ENCODE measurements at places on chromosomes 16 and 17.

DNA sequence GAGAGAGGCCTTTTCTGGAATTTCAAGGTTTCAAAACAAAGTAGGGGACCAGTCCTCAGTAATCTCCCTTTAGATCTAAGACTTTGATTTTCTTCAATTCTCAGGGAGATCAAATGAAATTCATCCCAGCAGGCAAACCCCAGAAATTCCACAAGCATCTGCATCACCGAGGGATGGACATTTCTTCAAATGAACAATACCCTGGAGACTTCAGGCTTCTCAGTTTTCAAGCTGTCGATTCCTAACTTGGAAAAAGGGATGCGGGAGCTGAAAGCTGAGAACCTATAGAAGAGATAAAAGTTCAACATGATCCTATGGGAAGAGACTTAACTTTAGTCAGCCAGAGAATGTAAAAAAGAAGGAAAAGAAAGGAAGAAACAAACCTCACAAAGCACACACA is 296.9 kb upstream of the CDH5 start:
- no peak for DNase-seq

GRCh38 chr16:14606102-14606501 is 24.0 kb downstream of the PARN start:
- DNase-seq, result no peak

DNA sequence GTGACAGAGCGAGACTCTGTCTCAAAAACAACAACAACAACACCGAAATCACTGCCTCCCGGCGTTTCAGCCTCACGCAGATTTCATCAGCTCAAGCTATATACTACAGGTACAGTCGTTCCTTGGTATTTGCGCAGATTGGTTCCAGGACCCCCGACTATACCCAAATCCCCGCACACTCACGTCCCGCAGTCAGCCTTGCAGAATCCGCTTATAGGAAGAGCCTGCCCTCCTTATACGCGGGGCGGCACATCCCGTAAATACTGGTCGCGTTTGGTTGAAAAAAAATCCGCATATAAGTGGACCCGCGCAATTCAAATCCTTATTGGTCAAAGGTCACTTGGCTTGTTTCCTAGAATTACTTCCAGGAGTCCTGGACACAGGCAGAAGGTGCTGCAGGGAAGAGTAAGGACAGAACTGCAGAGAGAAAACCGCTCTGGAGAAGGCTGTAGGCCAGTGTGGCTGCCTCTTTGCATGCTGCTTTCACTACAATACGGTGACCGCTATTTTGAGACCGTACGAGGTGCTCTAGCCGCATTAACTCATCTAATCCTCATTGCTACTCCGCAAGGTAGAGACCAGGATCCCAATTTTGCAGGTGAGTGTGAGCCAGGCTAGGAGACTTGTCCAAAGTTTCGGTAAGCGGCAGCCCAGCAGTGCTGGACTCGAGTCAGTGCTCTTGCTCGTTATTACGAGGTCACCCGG is 718 bp downstream of the NDUFAB1 start:
- DNase-seq, result no peak

- no peak for DNase-seq
Observed at GRCh38 chr16:75593308-75593707, 27.1 kb downstream of the GABARAPL2 start.

DNA sequence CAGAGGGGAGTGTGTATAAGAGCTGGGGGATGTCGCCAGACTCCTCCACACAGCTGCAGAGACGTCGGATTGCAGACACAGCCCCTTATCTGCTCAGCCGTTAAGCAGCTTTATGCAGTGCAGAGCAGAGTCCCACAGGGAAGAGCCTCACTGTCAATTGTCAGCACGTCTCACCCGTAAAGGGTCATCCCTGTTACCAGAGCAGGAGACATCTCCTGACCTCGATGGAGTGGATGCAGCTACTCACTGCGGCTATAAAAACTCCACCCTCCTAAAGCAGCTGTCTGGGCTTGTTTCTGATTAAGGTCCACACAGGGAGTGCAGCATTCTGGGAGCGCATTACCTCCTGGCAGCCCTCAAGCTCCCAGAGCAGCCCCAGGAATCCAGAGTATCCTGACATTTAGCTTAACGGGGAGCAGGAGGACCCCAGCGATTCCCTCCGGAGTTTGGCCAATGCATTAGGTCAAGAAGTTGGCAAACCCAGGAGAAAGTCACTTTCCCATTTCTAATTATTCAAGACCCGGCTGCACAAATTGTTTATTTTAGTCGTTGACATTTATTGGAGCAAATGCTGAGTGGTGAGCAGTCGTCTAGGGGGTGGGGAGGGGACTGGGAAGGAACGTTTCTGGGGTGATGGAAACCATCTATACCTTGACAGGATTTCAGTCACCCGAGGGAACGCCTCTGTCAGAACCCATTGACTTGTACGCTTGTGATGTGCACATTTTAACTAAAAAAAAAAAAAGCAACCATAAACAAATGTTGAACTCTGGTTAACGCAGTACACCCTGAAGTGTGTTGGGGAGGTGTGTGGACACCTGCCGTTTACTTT is 100.0 kb upstream of the ZNF469 start:
- DNase-seq, result no peak

GRCh38 chr16:60788631-60789030 is 1247.6 kb downstream of the CDH8 start:
- DNase-seq, result no peak

- DNase-seq, result no peak
Observed at GRCh38 chr17:17713839-17714238, 32.6 kb downstream of the RAI1 start.

GRCh38 chr16:54654429-54654828 is 276.2 kb upstream of the IRX5 start:
- DNase-seq, result no peak

DNA sequence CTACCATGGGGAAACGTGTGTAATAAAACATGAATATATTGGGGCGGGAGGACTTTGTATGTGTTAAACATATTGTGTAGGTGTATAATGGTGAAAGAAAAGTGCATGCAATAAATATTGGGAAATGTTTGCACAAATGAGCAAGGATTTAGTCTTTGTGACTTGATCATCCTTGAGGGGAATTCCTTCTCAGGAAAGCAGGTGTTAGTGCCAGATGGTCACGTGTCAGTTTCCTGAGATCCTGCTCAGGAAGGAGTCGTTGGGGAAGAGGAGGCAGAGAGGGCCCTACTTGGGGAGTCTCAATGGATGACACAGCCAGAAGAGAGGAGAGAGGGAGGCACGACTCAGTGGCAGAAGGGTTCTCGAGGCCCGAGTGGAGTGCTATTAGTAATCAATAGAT is 53.2 kb downstream of the MSI2 start:
- DNase-seq, result no peak

DNA sequence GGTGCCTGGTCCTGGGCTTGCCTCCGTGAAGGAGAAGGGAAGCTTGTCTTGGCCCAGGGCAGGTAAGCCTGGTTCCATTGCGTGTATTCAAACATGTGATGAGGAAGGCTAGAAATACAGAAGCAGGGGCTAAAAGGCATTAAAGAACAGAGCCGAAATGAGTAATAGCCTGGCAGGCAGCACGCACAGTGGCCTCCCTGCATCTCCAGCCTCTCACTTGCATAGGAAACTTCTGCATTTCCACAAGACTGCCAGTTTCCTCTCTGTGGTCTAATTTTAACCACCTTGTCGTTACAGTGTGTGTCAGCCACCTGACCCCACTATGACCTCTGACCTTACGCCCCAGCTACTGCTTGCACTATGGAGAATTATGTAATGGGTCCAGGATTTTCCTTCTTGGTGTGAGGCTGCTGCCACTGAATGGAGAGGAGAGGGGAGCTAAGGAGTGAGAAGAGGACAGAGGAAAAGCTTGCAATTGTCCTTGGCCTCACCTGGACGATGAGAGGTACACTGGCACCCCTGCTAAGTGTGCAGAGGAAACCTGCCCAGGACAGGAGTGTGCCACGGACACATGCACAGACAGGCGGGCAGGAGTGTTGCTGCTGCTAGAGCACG is 32.8 kb downstream of the HIC1 start:
- no peak for DNase-seq

DNA sequence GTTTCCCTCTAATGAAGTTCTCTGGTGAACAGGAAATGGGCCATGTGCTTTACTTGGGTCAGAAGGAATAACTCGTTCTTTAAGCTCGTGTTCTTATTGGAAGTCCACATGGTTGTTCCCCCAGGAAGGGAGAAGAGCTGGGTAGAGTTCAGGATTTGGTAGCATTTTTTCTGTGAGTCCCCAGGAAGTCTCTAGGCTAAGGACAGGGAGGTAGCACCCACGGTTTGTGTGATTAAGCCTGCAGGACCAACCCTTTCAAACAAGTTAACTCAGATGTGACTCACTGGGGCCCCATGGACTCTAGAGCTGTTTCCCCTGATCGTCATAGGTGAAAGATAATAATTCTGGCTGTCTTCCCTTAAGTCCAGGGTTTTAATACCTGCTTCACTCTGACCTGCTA is 16.4 kb downstream of the SAP30BP start:
- no peak for DNase-seq

DNA sequence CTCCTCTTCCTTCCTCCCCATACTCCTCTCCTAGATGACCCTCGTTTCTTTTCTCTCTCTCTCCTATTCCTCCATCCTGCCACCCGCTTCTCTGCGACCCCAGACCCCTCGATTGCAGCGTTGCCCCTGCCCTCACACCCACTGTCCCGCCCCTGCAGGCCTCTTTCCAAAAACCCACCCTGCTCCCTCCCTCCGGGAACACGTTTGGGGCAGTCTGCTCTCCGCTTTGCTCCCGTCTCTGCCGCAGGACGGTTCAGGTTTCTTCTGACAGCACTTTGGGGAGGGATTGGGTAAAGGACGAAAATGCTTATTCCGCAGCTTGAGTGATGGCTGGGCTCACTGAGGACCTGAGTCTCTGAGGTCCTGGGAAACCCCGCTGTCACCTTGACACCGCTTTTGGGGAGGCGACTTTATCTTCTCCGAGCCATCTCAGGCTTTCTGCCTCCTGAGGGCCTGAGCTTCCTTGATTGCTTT is 690 bp downstream of the NDE1 start:
- DNase-seq, result no peak

DNA sequence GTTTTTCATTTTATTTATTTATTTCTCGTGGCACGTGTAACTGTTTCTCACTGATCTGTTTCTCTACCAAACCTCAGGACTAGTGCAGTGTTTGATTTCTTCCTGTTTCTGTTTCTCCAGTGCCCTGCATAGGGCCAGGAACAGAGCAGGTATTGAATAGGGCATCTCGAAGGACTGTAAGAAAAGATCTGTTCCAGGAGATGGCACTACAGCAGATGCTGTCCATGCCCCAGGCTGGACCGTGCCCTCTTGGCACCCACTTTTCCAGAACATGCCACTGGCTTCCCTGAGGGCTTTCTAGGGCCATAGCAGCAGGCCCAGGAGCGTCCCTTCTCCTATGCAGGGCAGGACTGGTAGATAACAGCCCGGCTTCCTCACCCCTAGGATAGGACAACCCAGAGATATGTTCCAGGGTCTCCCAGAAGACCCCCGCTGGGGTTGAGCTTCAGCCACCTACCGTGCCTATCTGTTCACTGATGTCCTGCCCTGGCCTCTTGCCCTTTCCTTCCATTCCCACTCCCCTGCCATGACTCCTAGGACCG is 4.4 kb downstream of the SNX20 start:
- DNase-seq, result no peak

- no peak for DNase-seq
Observed at GRCh38 chr17:77324227-77324626, 183.5 kb downstream of the SEC14L1 start.

DNA sequence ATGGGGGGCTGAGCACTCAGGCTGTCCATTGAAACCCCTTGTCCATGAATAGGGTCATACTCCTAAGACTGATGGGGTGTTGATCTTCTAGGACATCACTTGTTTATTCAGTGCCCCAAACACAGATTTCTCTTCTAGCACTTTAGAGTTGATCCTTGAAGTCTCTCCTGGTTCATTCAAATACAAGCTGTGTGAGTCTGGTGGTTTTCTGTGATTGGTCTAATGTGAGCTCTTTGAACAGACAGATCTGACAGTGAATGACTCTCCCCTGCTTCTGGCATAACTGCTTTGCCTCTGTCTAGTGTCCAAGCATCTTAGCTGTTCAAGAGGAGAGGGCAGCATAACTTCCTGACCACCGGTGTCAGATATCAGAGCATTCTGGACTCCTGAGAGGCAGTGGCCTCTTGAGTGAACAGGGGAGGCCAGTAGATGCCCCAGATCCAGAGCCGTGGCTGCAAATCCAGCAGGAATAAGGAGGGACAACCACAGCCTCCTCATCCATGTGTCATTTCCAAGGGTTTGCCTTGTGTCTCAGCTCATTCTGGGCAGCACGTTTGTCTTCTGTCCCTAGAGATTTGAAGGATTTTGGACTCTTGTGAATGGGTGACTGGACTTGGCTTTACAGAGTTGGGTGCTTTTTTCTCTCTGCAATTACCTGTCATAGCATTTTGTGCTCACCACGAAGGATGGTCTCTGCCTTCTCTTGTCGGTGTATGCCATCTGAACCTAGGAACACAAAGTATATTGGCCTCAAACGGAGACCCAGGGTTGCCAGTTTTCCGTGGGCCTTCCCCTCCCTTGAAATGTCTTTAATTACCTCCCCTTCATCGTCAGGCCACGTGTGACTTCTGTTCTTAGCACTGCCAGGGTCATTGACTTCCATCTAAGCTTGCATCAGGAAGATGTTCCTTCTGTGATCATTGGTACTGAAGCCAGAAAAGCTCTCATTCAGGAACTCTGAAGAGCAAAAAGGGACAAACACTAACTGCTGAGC is 13.9 kb upstream of the CLEC18C start:
- no peak for DNase-seq

DNA sequence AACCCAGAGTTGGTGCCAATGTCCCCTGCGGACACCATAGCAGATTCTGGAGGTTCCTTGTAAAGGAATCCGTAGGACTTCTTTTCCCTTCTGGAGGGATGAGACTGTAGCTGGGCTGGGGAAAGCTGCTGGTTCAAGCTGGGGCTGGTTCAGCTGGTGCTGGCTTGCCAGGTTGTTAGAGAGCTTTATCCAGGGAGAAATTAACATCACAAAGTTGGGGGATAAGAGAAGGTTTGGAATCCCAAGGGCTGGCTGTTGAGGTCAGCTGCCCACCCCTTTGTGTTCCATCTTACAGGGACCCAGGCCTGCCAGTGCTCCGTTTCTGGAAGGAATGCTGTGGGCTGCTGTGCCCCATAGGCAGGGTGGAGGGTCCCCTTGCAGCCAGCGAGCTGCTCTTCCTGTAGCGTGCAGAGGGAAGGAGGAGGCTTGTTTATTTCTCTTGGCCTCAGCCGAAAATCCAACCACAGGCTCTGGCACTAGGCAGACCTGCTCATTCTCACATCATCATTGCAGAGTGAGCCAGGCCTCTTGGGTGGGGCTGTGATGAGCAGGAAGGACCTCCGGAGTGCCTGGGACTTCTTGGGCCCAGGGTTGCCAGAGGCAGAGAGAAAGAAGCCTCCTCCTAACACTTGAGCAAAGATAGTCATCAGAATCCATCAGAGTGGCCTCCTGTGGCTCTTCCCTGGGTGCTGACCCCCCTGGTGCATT is 251.1 kb downstream of the SEC14L1 start:
- no peak for DNase-seq

- DNase-seq, result no peak
Observed at GRCh38 chr17:70767102-70767701, 597.9 kb downstream of the KCNJ2 start.

GRCh38 chr17:40243761-40244160 is 24.7 kb downstream of the WIPF2 start:
- no peak for DNase-seq

Measured in esophagus squamous epithelium (tissue), 5 donors.